Mesothelial cell of epicardium (in vitro differentiated cells): ENCODE measurements at places on chromosomes 1 and 21.

DNA sequence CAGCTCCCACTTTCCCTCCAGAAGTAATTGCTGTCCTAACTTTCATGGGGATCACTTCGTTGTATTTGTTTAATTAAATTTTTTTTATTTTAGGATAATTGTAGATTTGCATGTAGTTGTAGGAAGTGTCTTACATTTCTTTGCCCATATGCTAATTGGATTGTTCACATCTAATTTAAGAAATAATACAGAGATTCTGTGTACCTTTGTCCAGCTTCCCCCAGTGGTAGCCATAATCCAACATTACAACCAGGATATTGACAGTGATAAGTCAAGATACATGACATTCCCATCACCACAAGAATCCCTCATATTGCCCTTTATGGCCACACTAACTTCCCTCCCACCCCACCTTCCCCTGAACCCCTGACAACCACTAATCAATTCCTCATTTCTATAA lies 136.6 kb downstream of the PRDM2 start:
- no peaks in the 10 kb centered on the region for H3K4me1 ChIP-seq
- no peak for DNase-seq
- no peak overlapping the region for H3K4me3 ChIP-seq
- no peak overlapping the region for H3K27ac ChIP-seq
- H3K36me3 ChIP-seq: no peaks in the 10 kb centered on the region
- H3K27me3 ChIP-seq: peaks cover 33% of the 10 kb centered on the region

GRCh38 chr21:15682186-15682895 lies 47.4 kb upstream of the USP25 start:
- no peak overlapping the region for H3K4me3 ChIP-seq
- H3K4me1 ChIP-seq: peaks cover 2% of the 10 kb centered on the region
- H3K27me3 ChIP-seq: no peaks in the 10 kb centered on the region
- no peaks in the 10 kb centered on the region for H3K36me3 ChIP-seq
- DNase-seq: no peak

GRCh38 chr1:94143173-94143808 lies 22.3 kb upstream of the ABCA4 start:
- H3K4me3 ChIP-seq: no peak overlapping the region
- no peaks in the 10 kb centered on the region for H3K36me3 ChIP-seq
- no peaks in the 10 kb centered on the region for H3K27me3 ChIP-seq
- DNase-seq: no peak
- peaks cover 43% of the 10 kb centered on the region for H3K4me1 ChIP-seq

DNA sequence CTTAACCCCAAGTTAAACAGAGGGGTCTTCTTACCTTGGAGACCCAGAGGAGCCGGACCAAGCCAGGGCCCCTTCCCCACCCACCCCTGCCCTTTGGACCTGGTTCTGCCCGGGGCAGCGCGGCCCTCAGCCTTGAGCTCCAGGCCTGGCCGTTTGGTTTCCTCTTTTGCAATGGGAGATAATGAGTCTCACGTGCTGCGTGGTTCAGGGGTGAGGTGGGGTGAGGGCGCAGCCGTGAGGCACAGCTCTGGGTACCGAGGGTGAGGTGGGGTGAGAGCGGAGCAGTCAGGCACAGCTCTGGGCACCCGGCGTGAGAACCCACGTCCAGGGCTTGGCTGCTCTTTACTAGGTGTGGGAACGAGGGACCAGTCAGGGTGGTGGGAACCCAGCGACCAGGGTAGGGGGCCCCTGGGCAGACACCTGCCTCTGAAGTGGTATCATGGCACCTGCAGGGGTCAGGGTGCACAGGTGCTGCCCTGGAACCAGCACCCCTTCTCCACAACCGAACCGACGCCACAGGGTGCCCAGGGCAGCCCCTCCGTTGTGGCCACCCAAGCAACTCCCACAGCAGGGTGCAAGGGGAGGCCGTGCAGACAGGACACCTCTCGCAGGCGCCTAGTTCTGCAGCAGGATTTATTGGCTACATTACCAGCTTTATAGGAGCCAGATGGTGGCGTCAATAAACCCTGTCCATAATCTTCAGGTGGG lies 182.2 kb downstream of the PRDM16 start:
- peaks cover 47% of the 10 kb centered on the region for H3K27me3 ChIP-seq
- no peaks in the 10 kb centered on the region for H3K36me3 ChIP-seq
- no peak overlapping the region for H3K27ac ChIP-seq
- DNase-seq: no peak
- H3K4me3 ChIP-seq: no peak overlapping the region

DNA sequence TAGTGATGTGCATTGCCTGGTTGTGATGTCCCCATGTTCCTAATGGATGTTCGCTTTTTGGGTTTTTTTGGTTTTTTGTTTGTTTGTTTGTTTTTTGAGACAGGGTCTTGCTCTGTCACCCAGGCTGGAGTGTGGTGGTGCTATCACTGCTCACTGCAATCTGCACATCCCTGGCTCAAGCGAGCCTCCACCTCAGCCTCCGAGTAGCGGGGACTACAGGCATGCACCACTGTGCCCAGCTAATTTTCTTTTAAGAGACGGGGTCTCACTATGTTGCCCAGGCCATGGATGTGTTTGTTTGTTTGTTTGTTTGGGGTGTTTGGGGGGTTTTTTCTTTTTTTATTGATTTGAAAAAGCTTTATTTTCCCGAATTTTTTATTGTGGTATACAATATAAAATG lies 2.1 kb downstream of the COL6A2 start:
- peaks cover 38% of the 10 kb centered on the region for H3K27me3 ChIP-seq
- peak overlapping the region; percentile 30 for H3K27ac ChIP-seq
- H3K36me3 ChIP-seq: peaks cover 31% of the 10 kb centered on the region
- H3K4me1 ChIP-seq: peaks cover 3% of the 10 kb centered on the region
- no peak for DNase-seq
- peak overlapping the region; percentile 78 for H3K4me3 ChIP-seq

DNA sequence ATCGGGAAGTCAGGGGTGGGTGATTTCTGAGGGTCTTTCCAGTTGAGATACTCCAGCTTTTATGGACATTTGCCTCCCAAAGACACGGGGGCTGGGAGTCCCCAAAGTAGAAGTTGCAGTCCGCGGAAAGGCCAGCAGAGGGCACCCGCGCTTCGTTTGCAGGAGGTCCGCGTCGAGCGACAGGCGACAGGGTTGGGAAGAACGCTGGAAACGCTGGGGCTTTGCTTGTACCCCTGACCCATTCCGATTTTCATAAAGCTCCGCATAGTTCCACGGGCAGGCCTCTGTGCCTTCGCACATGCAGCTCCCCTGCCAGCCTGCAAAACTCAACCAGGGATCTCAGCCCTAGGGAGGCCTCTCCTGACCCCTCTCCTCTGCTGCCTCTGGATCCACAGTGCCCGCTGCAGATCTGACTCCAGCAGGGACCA lies 44.2 kb upstream of the LAPTM5 start:
- H3K4me3 ChIP-seq: peak overlapping the region; percentile 44
- DNase-seq: peak; percentile 95
- no peaks in the 10 kb centered on the region for H3K36me3 ChIP-seq
